ENCODE measurements at places on chromosomes 2 and 18. TPM values are rescaled to one million over a fixed set of nuclear protein-coding genes. Genes with fewer than 3 reads are reported as not detected.

DNA sequence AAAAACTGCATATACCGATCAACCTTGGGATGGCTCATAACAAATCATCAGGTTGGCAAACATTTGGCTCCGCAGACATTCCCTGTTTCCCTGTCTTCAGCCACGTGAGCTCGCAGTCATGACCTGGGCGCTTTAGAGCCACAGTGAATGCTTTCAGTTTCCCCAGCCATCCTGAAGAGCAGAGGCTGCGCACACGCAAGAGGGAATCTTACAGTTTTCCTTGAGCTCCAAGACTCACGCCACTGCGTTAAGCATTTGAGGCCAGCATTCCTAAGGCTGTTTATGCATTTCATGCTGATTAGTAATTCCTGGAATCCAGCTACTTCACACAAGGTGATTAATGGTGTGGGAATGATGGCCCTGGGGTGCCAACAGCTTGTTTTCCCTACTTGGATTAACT lies 95.1 kb downstream of the MTCL1 start:
- H3K27me3 ChIP-seq = no peaks in the 10 kb centered on the region
- peak overlapping the region; percentile 48 for H3K27ac ChIP-seq
- peaks cover 10% of the 10 kb centered on the region for H3K36me3 ChIP-seq
- no peak for DNase-seq
- peaks cover 24% of the 10 kb centered on the region for H3K4me1 ChIP-seq
- H3K4me3 ChIP-seq = no peak overlapping the region

- no peak overlapping the region for H3K4me3 ChIP-seq
- DNase-seq = no peak
- H3K36me3 ChIP-seq = peaks cover 39% of the 10 kb centered on the region
- no peaks in the 10 kb centered on the region for H3K27me3 ChIP-seq
- H3K27ac ChIP-seq = peak overlapping the region; percentile 70
Observed at GRCh38 chr2:36568516-36569246, 29.3 kb downstream of the FEZ2 start.

- no peak overlapping the region for H3K4me3 ChIP-seq
- no peak for DNase-seq
- no peaks in the 10 kb centered on the region for H3K36me3 ChIP-seq
- peaks cover 8% of the 10 kb centered on the region for H3K4me1 ChIP-seq
- no peak overlapping the region for H3K27ac ChIP-seq
Observed at GRCh38 chr2:152791979-152792378, 73.6 kb downstream of the ARL6IP6 start.

GRCh38 chr18:31042406-31043181 lies at the start of gene DSC3:
Gene DSC3, minus strand, starts transcription at chr18:31042742. Its CDS starts 82 bp downstream, at chr18:31042660.
- peaks cover 13% of the 10 kb centered on the region for H3K4me1 ChIP-seq
- H3K4me3 ChIP-seq = peak within 1 kb of the TSS; percentile 98
- peaks cover 68% of the 10 kb centered on the region for H3K27me3 ChIP-seq
- peak; percentile 77 for DNase-seq
- peak within 1 kb of the TSS; percentile 94 for H3K27ac ChIP-seq

DNA sequence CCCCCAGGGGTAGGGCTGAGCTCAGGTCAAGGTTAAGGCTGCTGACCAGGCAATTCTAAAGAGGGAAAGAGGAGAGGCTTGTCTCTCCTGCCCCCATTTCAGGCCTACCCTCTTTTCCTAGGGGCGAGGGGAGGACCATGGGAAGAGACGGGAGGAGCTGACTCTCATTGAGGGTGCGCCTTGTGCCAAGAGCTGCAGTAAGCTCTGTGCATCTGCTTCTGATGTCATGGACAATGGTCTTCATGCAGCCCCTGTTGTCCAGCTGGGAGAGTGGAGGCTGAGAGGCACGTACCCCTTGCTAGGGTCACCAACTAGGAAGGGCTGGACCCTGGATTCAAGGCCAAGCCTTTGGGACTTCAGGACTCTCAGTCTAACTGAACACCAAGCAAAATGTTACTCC lies 45.2 kb downstream of the PTGR3 start:
- peaks cover 15% of the 10 kb centered on the region for H3K27me3 ChIP-seq
- peaks cover 11% of the 10 kb centered on the region for H3K4me1 ChIP-seq
- no peak for DNase-seq
- H3K36me3 ChIP-seq = peaks cover 4% of the 10 kb centered on the region

DNA sequence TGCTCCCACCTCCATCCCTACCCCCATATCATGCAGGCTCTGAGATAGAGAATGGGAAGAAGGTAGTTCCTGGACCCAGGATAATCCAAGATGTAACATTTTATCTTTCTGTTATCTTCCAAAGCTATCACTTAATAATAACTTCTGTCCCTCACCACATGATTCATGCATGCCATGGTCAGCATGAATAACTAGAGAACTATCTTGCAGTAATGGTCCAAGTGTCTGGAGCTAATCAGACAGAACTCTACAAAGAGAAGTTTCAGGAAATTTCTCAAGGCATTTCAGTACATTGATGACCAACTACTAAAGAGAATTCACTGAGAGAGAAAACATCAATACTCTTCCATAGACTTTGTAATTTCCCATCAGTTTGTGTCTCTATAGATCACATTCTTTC lies 1469.7 kb upstream of the PIK3C3 start:
- no peak for DNase-seq
- H3K4me3 ChIP-seq = no peak overlapping the region
- H3K27me3 ChIP-seq = no peaks in the 10 kb centered on the region
- H3K36me3 ChIP-seq = no peaks in the 10 kb centered on the region
- no peak overlapping the region for H3K27ac ChIP-seq

Gene CCDC68
- total RNA-seq = not detected

Gene TUBA4B
- not detected for total RNA-seq

Gene C2orf66
- 0.29 TPM for total RNA-seq
